ENCODE measurements at places on chromosomes 2 and 18.
A peak's percentile ranks its signal among the peaks of the same experiment; 100 is the strongest.

- DNase-seq = no peak
Measured at GRCh38 chr2:97993926-97994325, 1.8 kb downstream of the TMEM131 start.

DNA sequence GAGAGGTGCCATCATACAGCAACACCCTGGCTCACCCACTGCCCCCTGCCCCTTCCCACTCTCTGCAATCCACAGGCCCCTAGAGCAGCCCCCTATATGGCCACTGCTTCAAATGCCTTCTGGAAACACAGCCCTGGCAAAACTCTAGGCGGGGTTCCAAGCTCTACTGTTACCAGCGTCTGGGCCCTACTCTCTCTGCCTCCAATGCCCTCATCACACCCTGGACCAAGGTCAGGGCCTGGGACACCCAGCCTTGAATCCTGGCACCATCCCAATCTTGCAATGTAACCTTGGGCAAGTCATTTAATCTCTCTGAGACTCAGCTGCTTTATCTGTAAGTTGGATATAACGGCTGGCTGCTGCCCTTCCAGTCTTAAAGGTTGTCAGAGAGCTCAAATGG lies 39.2 kb upstream of the LOXHD1 start:
- no peak for DNase-seq

- no peak for DNase-seq
Measured at GRCh38 chr2:205937211-205937610, 148.8 kb downstream of the INO80D start.

GRCh38 chr2:71706836-71707235 lies 253.5 kb downstream of the DYSF start:
- DNase-seq = no peak

GRCh38 chr2:177031438-177032180 lies 181.0 kb upstream of the HNRNPA3 start:
- DNase-seq = no peak

GRCh38 chr2:15732341-15733077 lies 140.8 kb downstream of the DDX1 start:
- no peak for DNase-seq

DNA sequence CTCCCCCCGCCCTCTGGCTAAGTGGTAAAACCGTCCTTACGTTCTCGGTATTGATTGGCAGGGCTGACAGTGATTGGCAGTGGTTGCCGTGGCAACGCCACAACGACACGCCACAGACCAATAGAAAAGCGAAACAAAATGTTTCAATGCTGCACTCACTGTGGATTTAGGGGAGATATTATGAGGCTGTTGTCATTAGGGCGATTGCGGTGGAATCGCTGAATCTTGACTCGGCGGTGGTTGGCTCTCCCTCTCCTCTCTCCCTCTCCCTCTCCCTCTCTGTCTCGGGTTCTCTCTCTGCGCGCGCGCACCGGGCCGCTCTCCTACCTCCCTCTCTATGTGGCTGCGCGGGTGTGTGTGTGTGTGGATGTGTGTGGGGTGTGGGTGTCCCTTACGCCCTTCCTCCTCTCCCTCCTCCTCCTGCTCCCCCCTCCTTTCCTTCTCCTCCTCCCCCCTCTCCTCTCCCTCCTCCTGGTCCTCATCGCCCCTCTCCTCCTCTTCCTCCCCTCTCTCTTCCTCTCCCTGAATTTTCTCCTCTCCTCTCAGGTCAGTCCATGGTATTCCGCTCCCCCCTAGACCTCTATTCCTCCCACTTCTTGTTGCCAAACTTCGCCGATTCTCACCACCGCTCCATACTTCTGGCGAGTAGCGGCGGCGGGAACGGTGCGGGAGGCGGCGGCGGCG lies at the start of gene SIX3:
Gene SIX3 (plus strand): TSS at position 152 of the 684 bp plus-strand sequence. CDS start 403 bp downstream, at position 555.
- no peak for DNase-seq

GRCh38 chr2:148932536-148932935 lies 57.5 kb downstream of the KIF5C start:
- no peak for DNase-seq

DNA sequence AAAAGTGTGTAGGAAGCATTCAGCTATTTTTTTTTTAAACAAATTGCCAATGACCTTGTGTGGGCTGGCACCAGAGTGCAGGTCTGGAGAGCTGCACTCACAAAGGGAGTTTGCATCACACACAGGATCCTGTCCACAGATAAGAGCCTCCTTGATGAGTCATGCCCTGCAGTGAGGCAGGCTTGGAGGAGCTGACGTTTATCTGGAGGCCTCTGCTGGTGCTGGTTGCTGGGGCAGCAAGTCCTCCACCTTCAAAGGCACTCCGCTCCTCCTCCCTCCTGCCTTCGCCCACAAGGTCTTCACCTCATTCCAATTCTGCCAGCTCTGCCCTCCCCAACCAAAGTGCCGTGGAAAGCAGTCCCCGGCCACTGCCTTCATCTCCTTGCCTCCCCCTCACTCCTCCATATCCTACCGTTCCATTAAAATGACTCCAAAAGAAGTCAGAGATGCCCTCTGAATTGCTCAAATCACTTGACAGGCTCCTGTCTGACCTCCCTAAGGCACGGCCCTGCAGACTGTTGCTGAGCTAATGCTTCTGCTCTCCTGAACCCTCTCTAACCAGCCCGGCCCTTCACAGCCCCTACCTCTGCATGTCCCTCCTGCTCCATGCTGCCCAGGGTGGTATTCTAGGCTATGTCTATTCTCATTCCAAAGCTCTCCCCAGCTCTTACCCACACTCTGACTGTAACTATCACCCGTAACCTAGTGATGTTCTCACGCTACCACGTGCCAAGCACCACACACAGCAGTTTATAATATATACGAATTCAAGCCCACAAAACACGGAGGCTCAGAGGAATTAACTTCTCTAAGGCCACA lies 30.9 kb downstream of the LONRF2 start:
- DNase-seq = peak; percentile 25

DNA sequence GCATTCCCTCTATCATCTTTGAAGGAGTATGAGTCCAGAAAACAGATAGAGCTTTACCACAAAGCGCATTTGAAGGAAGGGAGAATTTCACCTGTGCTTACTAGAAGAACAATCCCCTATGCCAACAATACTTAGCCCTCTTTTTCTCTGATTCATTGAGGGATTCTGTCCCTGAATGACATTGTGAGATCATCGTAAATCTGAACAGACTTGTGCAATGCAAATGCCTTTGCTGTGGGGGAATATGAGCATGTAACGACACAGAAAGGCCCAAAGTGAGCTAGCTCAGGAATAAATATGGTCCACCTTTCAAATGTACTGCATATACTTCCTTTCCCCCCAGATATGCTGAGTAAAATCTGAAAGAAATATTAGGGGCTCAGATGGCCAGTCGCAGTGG lies 67.6 kb downstream of the SCN1A start:
- no peak for DNase-seq

DNA sequence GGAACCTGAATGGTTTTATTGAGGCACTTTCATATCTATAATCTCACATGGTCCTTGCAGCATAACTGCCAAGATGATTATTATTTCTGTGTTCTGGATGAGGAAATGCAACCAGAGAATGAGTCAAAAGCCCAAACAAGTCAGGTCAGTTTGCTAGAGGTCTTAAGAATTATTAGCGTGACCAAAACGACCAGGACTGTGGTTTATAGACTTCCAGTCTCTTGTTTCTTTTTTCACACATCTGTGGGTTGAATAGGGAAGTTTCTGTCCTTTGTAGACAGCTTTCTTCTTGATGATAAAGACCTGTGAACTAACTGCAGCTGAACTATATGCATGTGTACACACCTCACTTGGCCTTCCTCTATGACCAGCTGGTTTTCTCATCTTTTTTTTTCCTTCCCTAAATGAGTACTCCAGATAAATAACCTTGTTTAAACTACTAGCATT lies 13.9 kb downstream of the ADAM23 start:
- DNase-seq = no peak

- no peak for DNase-seq
Measured at GRCh38 chr2:234249873-234250272, 199.4 kb downstream of the SPP2 start.
